ENCODE measurements at places on chromosomes 1 and 21.

GRCh38 chr1:227893949-227894721 lies 53.6 kb downstream of the WNT9A start:
- DNase-seq, result no peak

- DNase-seq, result no peak
These were observed 181.4 kb upstream of the KIAA0040 start for GRCh38 chr1:175373786-175374623.

DNA sequence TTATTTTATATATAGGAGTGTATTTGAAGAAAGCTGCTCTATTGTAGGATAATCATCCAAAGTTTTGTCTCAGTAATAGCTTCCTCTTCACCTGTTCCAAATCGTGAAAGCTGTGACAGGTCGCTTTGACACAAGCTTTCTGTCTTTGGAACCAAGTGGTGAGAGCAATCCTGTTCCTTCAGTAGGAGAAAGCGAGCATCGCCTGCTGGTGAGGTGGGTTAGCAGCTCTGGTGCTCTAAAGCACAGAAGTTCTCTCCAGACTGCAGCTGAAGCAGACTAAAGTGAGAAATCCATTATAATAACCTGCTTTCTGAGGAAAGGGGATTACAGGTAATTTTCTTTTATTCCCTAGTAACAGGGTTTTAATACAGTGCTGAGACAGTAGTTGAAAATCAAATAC lies 803.8 kb downstream of the ADGRL2 start:
- DNase-seq, result no peak

GRCh38 chr1:36730599-36730998 lies 247.9 kb upstream of the CSF3R start:
- DNase-seq, result no peak

DNA sequence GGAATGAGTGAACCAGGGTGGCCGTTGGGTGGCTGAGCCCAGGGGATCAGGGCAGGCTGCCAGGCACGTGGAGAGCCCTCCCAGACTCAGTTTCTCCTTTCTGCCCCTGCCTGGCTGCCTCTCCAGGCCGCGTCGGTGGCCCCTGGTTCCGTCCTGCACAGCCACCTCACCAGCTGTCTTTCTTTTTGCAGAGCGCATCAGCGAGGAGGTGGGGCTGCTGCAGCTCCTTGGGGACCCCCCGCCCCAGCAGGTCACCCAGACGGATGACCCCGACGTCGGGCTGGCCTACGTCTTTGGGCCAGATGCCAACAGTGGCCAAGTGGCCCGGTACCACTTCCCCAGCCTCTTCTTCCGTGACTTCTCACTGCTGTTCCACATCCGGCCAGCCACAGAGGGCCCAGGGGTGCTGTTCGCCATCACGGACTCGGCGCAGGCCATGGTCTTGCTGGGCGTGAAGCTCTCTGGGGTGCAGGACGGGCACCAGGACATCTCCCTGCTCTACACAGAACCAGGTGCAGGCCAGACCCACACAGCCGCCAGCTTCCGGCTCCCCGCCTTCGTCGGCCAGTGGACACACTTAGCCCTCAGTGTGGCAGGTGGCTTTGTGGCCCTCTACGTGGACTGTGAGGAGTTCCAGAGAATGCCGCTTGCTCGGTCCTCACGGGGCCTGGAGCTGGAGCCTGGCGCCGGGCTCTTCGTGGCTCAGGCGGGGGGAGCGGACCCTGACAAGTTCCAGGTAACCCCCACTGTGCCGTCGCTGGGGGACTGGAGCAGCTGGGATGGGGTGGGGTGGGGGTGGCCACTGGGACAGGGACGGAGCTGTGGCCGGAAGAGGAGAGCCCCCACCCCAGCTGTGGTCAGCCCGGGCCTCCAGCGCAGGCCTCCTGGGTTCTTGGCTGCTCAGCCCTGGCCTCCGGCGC lies 63.3 kb downstream of the COL18A1 start:
- no peak for DNase-seq

DNA sequence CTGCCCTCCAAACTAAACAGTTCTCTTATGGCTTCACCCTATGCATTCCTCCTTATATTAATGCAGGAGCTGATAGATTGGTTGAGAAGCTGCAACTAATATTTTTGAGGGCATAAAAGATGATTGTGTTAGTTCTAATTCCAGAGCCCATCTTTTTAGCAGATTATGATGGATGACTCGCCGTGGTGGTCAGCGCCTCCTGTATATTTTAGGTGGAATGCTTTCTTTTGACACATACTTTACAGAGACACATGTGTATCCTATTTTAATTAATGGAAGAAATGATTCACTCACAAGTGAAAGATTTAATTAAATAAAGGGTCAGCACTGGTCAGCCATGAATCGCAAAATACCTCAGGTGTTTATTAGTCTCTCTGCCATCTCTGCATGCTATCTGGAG lies 120.7 kb downstream of the TM2D1 start:
- DNase-seq, result no peak

GRCh38 chr1:34865981-34866761 lies 6.6 kb upstream of the SMIM12 start:
- DNase-seq, result no peak

- DNase-seq, result no peak
These were observed 12.9 kb downstream of the ARHGEF16 start for GRCh38 chr1:3467096-3468036.

DNA sequence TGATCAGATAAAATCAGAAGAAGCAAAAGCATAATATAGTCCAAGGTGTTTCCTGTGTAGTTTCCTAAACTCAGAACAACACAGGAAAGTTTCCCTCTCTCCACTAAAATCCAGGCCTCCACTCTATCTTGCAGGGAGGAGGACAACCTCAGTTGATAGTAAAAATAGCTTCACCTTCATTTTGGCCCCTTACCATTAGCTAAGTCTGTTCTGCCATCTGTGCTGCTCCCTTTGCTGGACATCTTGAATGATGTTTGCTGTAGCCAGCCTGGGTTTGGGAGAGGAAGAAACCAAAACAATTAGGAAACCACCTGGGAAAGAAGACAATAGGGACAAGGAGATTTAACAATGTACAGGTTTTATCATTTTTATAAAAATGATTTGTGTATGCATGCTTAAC lies 18.6 kb downstream of the DCAF8 start:
- DNase-seq, result no peak

DNA sequence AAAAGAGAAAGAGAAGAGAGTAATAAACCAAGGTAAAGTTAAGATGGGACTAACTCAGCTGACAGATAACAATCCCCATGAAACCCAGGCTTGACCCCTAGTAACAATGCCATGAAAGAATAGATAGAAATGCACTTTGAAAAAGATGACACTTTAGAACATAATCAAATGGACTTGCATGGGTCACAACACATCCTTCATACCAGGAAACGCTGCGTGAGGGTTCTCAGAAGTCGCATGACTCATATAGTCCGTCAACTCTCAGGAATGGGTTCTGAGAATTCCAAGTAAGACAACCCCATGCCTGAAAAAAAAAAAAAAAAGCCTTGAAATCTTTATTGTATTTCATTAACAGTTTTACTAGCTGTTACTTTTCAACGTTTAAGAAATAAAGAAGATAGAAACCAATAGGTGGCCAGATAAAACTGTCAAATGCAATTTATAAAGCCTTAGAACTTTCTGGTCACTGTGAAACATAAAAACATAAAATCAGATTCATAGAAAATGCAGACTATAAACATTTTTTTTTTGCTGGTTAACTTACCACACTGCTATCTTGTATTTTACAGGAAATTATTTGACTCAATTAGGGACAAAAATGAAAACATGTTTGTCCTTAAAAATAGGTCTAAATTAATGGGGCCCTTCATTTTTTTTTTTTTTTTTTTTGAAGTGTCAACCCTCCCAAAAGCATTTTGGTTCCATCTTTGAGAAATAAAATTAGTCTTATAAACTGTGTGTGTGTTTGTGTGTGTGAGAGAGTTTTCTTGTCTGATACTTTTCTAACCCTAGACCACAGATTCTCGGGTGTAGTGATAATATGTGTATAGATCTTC lies 202.1 kb downstream of the NCAM2 start:
- no peak for DNase-seq

DNA sequence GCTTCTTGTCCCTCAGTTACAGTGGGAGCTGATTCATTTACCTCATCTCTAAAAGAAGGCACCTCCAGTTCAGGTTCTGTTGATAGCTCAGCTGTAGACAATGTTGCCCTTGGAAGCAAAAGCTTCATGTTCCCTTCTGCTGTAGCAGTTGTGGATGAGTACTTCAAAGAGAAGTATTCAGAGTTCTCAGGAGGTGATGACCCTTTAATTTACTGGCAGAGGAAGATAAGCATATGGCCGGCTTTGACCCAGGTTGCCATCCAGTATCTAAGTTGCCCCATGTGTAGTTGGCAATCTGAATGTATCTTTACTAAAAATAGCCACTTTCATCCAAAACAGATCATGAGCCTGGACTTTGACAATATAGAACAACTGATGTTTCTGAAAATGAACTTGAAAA lies 4.5 kb downstream of the ZBED6 start:
- no peak for DNase-seq

- no peak for DNase-seq
These were observed 74.9 kb downstream of the VWA5B1 start for GRCh38 chr1:20365421-20366055.

DNA sequence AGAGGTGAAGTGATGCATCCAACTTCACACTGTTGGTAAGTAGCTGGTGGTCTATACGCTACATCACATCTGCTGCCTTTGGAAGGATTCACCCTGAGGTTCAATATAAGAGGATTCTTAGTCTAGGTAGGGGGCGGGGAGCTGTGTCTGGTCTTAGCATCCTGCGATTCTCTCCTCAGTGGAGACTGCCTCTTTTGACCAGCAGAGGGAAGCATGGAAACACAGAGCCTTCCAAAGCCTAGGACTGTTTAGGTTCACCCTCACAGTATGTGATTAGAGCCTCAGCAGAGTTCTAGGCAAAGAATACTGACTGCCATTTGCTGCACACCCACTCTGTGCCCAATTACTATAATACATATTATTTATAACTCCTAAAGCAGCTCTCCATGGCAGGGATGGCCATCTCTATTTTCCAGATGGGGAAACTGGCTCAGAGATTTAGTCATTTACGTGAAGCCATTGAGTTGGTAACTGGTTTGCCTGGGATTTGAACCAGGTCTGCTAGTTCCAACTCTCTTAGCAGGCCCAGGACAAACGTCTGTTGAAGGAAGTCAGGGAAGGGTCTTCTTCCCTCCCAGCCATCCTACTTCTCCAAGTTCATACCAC lies 28.9 kb upstream of the EFCAB14 start:
- peak; percentile 2 for DNase-seq

GRCh38 chr1:21913763-21914162 lies 23.3 kb downstream of the HSPG2 start:
- DNase-seq, result no peak

DNA sequence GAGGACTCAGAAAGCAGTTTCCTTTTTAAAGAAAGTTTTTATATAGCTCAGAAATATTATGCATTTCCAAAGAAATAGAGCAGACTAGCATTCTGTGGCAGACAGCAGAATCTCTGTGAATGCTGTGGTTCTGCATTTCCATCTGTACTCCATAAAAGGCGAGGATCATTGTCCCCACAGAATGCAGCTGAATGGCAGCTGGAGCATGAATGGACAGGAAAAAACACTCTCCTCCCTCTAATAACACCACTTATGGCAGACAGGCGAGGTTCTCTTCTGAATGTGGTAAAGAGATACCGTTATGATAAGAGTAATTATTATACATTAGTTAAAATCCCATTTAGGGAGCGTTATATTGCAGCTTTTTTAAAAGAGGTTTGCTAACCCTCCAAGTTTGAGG lies 81.4 kb upstream of the WLS start:
- peak; percentile 94 for DNase-seq

GRCh38 chr1:31031330-31032143 lies 34.0 kb downstream of the PUM1 start:
- no peak for DNase-seq

- DNase-seq, result no peak
These were observed 22.7 kb downstream of the MATN1 start for GRCh38 chr1:30700528-30701257.

DNA sequence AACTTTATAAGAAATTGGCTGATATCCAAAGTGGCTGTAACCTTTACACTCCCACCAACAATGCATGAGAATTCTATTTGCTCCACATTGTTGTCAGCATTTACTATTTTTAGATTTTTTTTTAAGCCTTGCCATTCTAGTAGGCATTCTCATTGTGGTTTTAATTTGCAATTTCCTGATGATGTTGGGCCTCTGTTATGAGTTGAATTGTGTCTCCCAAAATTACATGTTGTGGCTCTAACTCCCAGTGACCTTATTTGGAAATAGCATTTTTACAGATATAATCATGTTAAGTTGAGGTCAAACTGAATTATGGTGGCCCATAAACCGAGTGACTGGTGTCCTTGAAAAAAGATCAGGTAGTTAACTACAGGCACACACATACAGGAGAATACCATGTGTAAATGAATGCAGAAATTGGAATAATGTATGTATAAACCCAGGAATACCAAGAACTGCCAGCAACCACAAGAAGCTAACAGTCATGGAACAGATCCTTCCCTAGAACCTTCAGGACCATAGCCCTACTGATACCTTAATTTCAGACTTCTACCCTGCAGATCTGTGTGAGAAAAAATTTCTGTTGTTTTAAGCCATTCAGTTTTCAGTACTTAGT lies 348.8 kb upstream of the DAB1 start:
- DNase-seq, result no peak

DNA sequence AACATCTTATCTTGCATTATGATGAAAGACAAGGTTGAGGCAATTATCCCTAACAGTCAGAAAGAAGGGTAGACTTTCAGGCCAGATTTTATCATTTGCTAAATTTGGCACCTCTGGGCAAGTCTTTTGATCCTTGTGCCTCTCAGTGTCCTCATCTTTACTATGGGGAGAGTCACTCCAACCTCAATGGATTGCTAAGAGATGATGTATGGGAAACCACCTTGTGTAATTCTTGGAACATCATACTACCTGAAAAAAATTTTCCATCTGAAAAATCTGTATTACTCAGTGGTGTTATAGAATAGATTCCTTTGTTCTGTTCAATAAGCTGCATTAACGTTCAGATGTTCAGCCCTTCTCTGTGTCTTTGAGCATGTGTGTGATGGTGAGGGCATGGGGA lies 230.7 kb downstream of the TGFB2 start:
- no peak for DNase-seq

DNA sequence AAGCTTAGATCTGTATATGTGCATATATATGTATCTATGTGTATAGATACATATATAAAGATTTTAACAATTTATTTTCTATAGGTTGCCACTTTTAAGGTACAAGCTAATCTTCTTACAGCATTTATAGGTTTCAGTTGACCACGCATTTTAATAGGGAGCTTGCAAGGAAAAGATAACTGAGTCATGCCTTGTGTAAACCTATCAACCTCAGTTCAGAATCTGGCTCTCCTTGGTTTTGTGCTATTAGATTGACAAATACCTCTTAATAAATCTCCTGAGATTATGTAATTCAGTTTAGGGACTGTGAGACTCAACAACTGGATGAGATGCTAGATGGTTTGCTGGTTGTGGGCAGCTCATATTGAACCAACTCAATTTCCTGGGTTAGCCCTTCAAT lies 114.7 kb upstream of the SERBP1 start:
- no peak for DNase-seq

Data from NCI-H1417 treated with DMSO at 0.1 percent for 48 hours (cell line).